ENCODE measurements at places on chromosomes 4 and X.

GRCh38 chrX:97806238-97806637 lies 922.5 kb downstream of the RPA4 start:
- no peak for DNase-seq

DNA sequence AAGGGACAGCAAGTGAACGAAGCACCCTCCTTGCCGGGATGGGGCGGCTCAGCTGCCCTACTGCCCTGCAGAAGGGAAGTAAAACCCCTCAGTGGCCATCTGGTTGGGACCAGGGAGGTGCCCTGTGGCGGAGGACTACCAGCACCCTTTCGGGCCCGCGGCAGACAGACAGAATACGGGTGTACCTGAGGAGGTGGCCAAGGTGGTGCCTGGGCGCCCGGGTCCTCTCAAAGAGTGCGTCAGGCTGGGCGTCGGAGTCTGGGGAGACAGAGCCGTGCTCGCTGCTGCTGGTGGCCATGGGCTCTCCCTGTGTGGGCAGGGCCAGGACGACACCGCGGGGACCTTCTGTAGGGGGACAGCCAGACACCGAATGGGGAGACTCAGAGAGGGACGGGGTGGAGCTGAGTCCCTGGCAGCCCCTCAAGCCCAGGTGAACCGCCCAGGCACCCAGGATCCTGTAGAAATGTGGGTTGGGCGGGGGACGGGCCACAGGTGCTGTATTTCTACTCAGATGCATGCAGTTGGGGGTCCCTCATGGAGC lies 29.7 kb downstream of the PDHA1 start:
- no peak for DNase-seq

- no peak for DNase-seq
These were observed 22.9 kb upstream of the G3BP2 start for GRCh38 chr4:75696071-75696470.

GRCh38 chr4:60657807-60658206 lies 542.3 kb upstream of the ADGRL3 start:
- DNase-seq, result no peak

GRCh38 chr4:28092610-28093009 lies 1232.0 kb downstream of the STIM2 start:
- no peak for DNase-seq

DNA sequence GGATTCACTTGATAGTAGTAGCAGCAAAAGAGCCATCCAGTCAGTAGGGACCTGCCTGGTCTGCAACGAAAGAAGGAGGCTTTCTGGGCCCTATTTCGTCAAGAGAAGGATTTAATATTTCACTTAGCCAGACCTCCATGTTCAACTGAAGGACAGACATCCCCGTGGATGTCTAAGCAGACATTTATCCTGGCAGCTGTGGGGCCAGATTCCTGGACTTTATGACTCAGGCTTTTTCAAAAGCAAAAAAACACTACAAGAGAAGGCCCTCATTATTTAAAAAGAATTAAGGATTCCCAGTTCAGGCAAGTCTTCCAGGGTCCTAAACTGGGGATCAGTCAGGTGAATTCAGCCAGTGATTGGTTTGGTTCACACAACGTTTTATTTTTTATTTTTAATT lies 88.5 kb upstream of the TSPAN5 start:
- no peak for DNase-seq

GRCh38 chr4:183214912-183215488 lies 105.1 kb downstream of the CLDN22 start:
- DNase-seq, result no peak

DNA sequence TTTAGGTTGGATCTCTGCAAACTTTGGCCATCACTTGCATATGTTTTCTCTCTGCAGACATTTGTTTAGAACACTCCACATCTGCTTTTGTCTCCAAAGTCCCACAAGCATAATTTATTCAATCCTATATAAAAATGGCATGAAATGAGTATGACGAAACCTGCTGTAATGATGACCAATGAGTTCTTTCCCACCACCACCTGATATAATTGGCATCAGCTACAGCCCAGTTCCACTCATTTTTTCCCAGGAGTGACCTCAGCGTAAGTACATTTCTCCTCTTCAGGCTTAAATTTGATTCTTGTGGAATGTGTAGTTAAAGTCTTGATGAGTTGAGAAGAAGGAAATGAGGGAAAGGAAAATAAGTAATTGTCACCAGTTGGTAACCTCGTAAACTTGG lies 205.1 kb downstream of the AWAT2 start:
- DNase-seq, result no peak

- DNase-seq, result no peak
These were observed 391 bp downstream of the UBL4A start for GRCh38 chrX:154486052-154486395.

DNA sequence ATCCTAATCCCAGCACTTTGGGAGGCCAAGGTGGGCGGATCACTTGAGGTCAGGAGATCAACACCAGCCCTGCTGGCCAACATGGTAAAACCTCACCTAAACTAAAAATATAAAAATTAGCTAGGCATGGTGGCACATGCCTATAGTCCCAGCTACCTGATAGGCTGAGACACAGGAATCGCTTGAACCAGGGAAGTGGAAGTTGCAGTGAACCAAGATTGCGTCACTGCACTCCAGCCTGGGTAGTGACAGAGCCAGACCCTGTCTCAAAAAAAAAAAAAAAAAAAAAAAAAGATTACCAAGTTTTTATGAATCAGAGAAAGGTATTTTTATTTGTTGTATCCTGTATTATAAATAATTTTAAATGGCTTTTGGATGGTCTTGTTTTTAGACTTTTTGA lies 15.1 kb downstream of the TRAPPC11 start:
- DNase-seq, result no peak

DNA sequence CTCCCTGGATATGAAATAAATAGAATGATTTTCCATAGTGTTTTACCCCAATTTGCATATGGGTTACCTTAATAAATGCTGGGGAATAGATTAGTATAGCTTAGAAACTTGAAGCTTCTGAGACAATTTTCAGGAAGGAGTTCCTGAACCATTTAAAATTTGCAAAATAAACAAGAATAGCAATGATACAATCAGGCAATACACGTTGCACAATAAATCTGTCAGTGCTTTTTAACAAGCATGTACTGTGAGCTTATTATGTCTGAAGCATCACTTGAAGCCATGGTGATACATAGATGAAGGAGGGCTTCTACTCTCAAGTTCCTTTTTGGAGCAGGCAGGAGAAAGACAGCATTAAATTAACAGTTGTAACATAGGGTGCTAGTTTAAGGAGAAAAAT lies 84.2 kb upstream of the WDFY3 start:
- no peak for DNase-seq

GRCh38 chr4:116059361-116059760 lies 945.9 kb upstream of the NDST4 start:
- DNase-seq, result no peak

DNA sequence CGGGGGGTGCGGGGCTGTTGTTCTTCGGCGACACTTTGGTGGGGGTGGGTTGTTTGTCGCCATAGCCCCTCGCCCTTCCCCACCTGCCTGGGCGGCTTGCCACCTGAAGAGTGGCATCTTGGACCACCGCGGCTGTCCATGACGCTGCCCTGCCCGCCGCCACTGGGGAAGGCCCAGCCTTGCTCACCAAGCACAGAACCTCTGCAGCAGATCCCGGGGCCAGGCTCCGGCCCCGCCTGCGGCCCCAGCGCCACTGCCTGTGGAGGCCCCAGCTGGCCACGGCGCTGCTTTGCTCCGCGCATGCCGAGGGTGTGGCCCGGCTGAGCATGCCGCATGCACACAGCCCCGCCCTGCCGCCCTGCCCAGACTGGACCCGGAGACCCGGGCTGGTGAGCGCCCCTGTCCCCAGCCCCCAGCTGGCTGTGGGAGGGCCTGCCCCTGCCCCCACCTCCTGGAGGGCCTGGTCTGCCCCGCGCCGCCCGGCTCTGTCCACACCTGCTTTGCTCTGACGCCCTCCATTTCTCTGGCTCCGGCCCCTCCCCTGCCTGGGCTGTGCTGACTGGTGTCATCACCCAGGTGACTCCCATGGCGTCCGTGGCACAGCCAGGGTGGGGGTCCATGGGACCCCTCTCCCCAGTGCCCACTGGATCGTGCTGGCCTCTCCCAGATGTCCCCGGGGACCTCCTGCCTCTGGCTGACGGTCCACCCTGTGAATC lies 5.3 kb downstream of the NAT8L start:
- no peak for DNase-seq

GRCh38 chrX:15646031-15646430 lies 18.6 kb downstream of the CLTRN start:
- no peak for DNase-seq

- DNase-seq, result no peak
These were observed 102.7 kb upstream of the SORBS2 start for GRCh38 chr4:185914583-185915199.

GRCh38 chrX:45424326-45424725 lies 223.7 kb upstream of the DIPK2B start:
- no peak for DNase-seq

- DNase-seq, result no peak
These were observed 39.6 kb downstream of the CCNI start for GRCh38 chr4:77036206-77036605.

GRCh38 chrX:124338733-124339514 lies 6.5 kb downstream of the TEX13D start:
- no peak for DNase-seq

GRCh38 chr4:77065382-77065781 lies 10.4 kb downstream of the CCNI start:
- DNase-seq, result no peak

DNA sequence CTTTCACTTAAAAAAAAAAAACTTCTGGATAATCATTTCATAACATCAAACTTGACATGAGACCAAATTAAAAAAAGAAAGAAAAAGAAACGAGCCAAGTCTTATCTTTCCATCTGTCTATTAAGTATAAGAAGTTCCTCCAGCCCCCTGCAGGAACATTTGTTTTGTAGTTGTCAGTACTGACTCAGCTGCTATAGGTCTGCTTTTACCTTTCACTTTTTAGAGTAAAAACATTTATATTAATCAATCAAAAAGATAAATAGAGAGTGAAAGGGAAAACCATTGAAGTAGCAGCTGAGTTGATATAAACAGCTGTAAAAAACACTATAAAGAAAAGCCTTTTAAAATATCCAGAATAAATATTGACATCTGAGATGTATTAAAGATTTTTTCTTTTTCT lies 46.1 kb downstream of the CCDC158 start:
- no peak for DNase-seq

- DNase-seq, result no peak
These were observed 363.9 kb downstream of the MID1IP1 start for GRCh38 chrX:39165185-39165584.

DNA sequence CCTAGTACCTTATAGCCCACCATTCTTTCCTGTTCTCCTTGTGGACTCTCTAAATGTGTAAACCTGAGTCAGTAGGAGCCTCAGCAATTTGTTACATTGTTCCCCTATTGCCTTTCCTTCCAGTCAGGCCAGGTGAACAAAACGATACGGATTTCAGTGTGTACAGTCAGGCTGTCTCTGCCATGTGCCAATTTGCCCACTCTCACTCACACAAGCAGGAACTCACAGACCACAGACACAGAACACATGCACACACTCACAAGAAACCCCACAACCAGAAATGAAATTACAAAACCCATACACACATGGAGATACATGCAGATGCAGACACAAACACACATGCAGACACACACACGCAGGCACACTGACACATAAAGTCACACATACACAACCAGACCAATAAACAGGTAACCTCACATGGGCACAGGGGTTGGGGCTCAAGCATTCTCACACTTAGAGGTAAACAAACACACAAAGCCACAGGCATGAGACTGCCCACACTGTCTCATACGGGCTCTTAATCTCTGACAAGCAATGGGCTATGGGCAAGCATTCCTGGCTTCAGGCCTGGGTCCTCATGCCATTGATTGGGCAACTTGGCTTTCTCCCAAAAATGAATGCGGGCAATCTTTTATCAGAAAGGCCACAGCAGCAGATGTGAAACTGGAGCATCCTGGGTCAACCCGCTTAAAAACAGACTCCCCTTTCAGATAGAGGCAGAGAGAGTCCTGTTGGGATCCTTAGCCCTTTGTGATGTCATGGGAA lies 68.7 kb downstream of the NBDY start:
- no peak for DNase-seq

DNA sequence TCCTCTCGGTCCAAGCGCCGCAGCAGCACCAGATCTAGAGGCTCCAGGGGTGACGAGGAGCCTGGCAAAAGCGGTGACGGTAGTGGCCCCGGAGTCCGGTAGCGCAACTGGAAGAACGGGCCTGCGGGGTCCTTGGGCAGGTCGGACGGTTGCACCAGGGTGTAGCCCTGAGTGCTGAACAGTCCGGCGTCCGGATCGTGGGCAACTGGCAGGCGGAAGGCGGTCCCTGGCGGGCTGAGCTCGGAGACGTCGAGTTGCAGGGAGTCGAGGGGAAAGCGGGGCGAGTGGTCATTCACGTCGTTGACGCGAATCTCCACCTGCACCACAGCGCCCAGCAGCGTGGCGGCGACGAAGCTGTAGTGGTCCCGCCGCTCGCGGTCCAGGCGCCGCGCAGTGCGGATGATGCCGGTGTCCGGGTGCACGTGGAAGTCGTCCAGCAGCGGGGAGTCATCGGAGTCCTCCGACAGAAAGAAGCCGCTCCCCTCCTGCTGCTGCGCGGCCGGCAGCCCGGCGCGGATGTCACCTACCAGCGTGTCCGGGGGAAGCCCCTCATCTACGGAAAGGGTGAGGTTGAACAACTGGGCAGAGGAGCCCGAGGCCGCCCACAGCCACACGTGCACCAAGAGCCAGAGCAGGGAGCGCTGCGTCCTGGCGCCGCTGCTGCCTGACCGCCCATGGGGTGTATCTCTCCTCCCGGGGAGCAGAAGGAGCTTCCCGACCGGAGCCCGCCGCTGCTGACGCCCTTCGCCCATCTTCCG lies 837 bp downstream of the DCHS2 start:
- no peak for DNase-seq

- no peak for DNase-seq
These were observed 277.8 kb upstream of the EMCN start for GRCh38 chr4:100795581-100795980.

- no peak for DNase-seq
These were observed 73.1 kb downstream of the PALLD start for GRCh38 chr4:168569931-168570276.

DNA sequence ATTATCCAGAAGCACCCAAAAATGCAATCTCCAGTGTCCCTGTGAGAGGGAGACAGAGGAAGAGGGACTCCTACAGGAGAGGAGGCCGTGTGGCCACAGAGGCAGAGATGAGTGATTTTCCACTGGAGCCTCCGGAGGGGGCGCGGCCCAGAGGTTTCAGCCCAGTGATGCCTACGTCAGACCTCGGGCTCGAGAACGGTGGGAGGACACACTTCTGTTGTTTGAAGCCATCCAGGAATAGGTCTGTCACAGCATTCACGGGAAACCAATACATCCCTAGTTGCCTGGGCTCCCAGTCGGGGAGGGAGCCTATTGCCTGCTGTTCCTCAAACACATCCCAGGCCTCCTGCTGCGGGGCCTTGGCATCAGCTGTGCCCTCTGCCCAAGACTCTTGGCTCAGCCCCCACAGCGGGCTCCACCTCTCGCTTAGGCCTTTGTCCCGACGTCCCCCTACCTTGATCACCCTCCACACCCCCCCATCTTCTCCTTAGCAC lies 39.2 kb upstream of the HMX1 start:
- no peak for DNase-seq

Data from DMS 273 treated with DMSO at 0.1 percent for 48 hours (cell line).